ENCODE measurements at places on chromosomes 7 and 10. TPM values are rescaled to one million over a fixed set of nuclear protein-coding genes. Genes with fewer than 3 reads are reported as not detected.
A peak's percentile ranks its signal among the peaks of the same experiment; 100 is the strongest.

Gene MKLN1
- 39.1 TPM for total RNA-seq

Gene GHRHR
- not detected for total RNA-seq

Gene CADPS2
- total RNA-seq, result 10.1 TPM

DNA sequence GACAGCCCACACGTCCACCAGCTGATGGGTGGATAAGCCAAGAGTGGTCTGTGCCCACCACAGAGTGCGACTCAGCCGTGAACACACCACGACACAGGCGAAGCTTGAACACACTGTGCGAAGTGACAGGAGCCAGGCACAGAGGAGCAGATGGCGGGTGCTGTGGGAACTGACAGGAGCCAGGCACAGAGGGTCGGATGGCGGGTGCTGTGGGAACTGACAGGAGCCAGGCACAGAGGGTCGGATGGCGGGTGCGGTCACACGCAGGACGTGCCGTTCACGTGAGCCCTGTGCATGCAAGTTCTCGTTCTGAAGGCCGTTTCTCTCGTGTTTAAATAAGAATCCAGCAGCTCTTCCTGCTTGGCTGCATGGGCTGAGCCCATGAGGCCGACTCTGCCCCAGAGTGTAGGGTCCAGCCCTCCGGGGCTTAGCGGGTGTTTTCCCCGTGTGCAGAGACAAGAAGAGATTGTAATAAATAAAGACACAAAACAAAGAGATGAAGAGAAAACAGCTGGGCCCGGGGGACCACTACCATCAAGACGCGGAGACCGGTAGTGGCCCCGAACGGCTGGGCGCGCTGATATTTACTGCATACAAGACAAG, 5.9 kb upstream of the ADAP1 start:
- DNase-seq, result no peak

DNA sequence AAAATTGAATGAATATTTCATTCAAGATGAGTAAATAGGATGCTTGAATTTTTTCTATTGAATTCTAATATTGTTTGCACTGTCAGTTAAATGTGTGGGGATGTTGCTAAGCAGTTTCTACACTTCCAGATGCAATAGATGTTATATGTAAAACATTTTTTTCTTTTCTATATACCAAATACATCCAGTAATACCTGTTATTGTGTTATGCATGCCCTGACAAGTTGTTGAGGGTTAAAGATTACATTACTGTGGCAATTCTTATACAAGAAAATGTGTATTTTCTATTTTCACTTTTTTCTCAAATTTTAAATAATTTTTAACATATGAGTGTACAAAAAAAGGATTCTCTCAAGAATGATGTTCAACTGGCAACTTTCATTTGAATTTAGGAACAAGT, 713.9 kb downstream of the GATA3 start:
- DNase-seq, result no peak

DNA sequence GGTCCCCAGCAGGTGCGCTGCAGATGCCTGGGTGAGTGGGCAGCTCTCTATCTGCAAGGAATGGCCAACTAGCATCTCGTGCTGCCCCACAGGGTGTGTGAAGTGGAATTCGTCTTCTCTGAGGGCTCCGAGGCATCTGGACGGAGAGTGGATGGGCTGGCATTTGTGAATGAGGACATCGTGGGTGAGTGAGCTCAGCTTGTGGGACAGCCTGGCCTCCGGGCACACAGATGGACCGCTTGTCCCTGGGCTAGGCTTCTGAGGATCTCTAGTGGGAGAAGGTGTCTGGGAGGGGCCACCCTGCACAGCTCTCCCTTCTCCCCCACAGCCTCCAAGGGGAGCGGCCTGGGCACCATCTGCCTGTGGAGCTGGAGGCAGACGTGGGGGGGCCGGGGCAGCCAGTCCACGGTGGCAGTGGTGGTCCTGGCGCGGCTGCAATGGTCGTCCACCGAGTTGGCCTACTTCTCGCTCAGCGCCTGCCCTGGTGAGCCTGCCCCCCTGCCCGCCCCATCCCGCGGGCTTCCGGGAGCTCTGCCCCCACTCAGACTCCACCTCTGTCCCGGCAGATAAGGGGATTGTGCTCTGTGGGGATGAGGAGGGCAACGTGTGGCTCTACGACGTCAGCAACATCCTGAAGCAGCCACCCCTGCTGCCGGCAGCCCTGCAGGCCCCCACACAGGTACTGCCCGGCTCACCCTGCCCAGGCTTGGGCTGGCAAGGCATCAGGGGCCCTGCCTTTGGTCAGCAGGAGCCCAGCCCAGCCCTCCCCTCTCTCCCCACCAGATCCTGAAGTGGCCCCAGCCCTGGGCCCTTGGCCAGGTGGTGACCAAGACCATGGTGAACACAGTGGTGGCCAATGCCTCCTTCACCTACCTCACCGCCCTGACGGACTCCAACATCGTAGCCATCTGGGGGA, 6.3 kb downstream of the POLR2J start:
- DNase-seq, result peak; percentile 65

DNA sequence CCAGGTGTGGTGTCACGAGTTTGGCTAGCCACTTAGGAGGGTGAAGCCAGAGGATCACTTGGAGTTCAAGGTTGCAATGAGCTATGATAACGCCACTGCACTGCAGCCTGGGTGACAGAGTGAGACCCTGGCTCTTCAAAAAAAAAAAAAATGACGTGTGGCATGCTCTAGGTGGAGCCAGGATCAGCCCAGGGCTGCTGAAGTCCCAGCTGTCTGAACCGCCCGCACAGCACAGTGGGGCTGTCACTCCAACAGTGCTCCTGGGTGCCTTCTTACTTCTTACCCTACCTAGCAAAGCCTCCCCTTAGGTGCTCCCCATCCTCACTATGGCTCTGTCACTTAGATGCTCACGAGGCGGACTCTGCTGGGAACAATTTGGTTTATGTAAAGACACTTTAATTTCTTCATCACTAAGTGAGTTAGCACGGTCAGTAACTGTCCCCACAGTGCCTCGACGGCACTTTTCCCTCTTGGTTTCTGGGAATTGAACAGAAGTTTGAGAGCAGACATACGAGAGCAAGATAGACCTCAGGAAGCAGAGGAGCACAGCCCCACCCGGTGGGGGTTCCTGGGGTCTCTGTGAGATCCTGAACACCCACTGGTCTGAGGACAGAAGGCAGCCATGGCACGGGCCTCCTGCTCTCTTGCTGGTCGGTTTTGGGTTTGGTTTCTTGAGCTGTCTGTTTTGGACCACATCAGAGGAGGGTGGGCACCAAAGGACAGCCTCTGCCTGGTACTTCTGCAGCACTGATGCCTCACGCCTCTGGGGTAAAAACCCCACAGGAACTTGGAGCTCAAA, 66.2 kb upstream of the BTBD16 start:
- DNase-seq, result no peak

DNA sequence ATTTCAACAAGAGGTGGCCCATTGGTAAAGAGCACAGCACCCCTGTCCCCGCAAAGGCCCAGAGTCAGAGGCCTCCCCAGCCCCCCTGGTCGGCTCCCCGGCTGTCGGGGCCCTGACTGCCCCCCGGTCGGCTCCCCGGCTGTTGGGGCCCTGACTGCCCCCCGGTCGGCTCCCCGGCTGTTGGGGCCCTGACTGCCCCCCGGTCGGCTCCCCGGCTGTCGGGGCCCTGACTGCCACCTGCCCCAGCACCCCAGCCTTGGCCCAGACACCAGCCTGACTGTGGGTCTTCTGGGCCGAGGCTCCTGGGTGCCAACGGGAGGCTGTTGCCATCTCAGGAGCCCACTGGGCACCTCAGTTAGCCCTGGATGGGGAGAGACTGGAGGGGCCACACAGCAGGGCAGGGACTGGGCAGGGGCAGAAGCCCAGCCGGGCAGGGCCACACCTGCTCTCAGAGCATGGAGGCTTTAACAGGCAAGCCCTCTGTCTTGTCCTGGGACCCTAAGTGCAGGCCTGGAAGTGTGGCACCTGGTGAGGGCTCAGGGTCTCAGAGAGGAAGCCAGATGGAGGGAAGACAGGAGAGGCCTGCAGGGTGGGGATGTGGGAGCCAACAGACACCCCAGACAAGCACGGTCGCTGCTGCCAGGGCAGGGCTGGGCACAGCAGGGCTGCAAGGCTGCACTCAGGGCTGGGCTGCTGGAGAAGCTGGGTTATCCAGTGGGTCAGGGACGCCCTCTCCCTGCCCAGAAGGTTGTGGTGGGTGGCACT, 56.5 kb downstream of the JAKMIP3 start:
- no peak for DNase-seq

DNA sequence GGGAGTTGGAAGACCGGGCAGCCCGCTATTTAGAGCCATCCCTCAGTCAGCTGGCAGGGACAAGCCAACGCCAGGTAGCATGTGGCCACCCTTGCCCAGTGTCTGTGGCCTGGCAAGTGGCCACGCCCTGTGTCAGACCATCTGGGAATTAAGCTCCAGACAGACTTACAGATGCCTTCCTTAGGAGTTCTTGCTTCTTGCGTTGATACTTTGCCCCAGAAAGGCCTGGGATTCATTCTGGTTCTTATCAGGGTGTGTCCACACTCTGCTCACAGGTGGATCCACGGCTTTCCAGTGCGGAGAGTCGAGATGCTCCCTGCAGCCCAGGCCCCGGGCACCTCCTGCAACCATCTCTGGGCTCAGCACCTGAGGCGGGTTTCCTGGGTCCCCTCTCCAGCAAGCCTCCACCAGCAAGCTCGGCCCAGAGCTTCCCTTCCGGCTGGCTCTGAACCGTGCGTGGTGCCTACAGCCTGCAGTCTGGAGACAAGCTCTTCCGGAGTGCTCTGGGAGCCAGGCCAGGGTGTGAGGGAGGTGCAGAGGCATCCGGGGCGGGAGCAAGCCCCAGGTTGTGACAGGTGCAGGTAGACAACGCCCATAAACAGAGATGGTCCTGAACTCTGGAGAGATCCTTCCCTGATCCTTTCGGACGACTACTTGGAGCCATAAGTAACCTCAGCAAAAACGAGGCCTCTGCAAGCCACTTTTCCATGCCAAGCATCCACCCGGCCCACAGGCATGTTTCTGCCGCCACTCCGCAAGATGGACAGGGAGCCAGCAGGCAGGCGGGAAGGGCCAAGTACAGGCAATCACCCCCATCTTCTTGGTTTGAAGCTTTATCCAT, 32.3 kb upstream of the PPIF start:
- no peak for DNase-seq

GRCh38 chr10:91653219-91653870, 20.5 kb upstream of the PPP1R3C start:
- no peak for DNase-seq

DNA sequence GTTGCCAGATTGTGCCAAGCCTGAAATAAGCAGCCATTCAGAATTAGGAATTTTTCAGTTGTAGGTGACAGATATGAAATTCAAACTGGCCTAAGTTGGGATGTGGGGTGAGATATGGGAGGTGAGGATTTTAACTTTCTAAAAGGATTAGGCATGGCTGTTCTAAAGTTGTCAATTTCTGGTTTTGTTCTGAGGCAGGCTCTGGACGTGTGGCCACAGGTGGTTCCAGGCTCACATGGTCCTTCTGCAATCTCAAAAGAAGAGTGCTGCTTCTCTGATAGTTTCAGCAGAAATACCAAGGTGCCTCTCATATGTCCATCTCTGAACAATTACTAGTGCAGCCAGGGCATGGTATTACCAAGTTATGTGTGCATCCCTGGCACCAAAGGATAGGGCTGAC, 21.4 kb downstream of the EFCAB10 start:
- no peak for DNase-seq

- no peak for DNase-seq
These were observed 277.1 kb upstream of the POM121L12 start for GRCh38 chr7:52758356-52758755.

- no peak for DNase-seq
These were observed 595.9 kb upstream of the AUTS2 start for GRCh38 chr7:69002416-69002815.

DNA sequence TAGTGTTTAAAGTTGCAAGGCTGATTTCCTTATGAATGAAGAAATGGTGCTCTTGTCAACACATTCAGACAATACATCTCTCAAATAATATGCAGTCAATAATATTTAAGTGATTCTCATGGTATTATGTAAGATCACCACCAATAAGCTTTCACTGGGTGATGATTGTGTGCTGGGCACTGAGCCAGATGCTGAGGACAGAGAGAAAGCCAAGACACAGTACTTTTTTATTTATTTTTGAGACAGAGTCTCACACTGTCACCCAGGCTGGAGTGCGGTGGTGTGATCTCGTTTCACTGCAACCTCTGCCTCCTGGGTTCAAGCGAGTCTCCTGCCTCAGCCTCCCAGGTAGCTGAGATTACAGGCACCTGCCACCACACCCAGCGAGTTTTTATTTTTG, 130.6 kb upstream of the LSM8 start:
- DNase-seq, result no peak

All from type B pancreatic cell (in vitro differentiated cells).